ENCODE measurements at places on chromosomes 12 and 14. TPM values are rescaled to one million over a fixed set of nuclear protein-coding genes. Genes with fewer than 3 reads are reported as not detected.

Gene CCDC196
- polyA plus RNA-seq = not detected

Gene ACRBP
- polyA plus RNA-seq = not detected

Gene PTCSC3
- not detected for polyA plus RNA-seq

Gene HOXC9
- polyA plus RNA-seq = not detected

Gene REP15
- polyA plus RNA-seq = not detected

Gene RPS6KL1
- polyA plus RNA-seq = 3.4 TPM

Gene SPIC
- not detected for polyA plus RNA-seq

Gene DCAF11
- polyA plus RNA-seq = 73.4 TPM

Gene CDCA3
- polyA plus RNA-seq = 4.0 TPM

Gene KANSL2
- 40.4 TPM for polyA plus RNA-seq

Gene EXOC5
- 49.2 TPM for polyA plus RNA-seq

Gene KRT74
- not detected for polyA plus RNA-seq

Gene KLHL33
- not detected for polyA plus RNA-seq

Gene CCDC177
- polyA plus RNA-seq = not detected

Gene STXBP6
- polyA plus RNA-seq = not detected

Gene ATN1
- 0.17 TPM for polyA plus RNA-seq

Gene RNF10
- 107 TPM for polyA plus RNA-seq

Gene TAS2R20
- 0.12 TPM for polyA plus RNA-seq

Gene WDHD1
- 1.7 TPM for polyA plus RNA-seq

Gene APEX1
- 112 TPM for polyA plus RNA-seq

Gene ADSS1
- 0.68 TPM for polyA plus RNA-seq

Gene PTPN11
- 66.9 TPM for polyA plus RNA-seq

Gene CCDC197
- polyA plus RNA-seq = not detected

Gene COPS7A
- 41.3 TPM for polyA plus RNA-seq

Gene RNASE2
- not detected for polyA plus RNA-seq

Gene SMARCC2
- polyA plus RNA-seq = 57.1 TPM

Gene ADAM21
- polyA plus RNA-seq = not detected

Gene KCNA1
- polyA plus RNA-seq = not detected

Gene DERA
- 38.5 TPM for polyA plus RNA-seq

Gene TAS2R10
- not detected for polyA plus RNA-seq

Gene OR4K1
- polyA plus RNA-seq = not detected

Gene STAT6
- 69.2 TPM for polyA plus RNA-seq

Gene TAS2R13
- polyA plus RNA-seq = not detected

Gene NEDD8
- 353 TPM for polyA plus RNA-seq

Gene TAS2R46
- polyA plus RNA-seq = not detected

Gene C12orf60
- 2.8 TPM for polyA plus RNA-seq

Gene FITM1
- polyA plus RNA-seq = 0.20 TPM

Gene PLEKHA5
- polyA plus RNA-seq = 2.4 TPM

Gene PDE3A
- not detected for polyA plus RNA-seq

Gene OLR1
- polyA plus RNA-seq = not detected

Gene SMARCD1
- 12.8 TPM for polyA plus RNA-seq

Gene LEMD3
- 34.3 TPM for polyA plus RNA-seq

Gene LMO3
- not detected for polyA plus RNA-seq

Gene EMC9
- polyA plus RNA-seq = 11.5 TPM

Gene SART3
- 37.6 TPM for polyA plus RNA-seq

Gene PGF
- polyA plus RNA-seq = not detected

Gene NUAK1
- not detected for polyA plus RNA-seq

Gene GYS2
- polyA plus RNA-seq = 0.08 TPM

Gene FLRT2
- not detected for polyA plus RNA-seq

Gene CPNE6
- polyA plus RNA-seq = not detected

Gene SLCO1B3
- polyA plus RNA-seq = not detected

Gene FAM181A
- polyA plus RNA-seq = not detected

Gene GCN1
- polyA plus RNA-seq = 19.3 TPM

Gene PTPRR
- not detected for polyA plus RNA-seq

All from CD4-positive, CD25-positive, alpha-beta regulatory T cell (primary cell).